ENCODE measurements at places on chromosomes 6 and 20.

- H3K36me3 ChIP-seq: no peaks in the 10 kb centered on the region
- no peak for DNase-seq
- H3K27ac ChIP-seq: no peak within 1 kb of the TSS
- peak within 1 kb of the TSS; percentile 8 for H3K4me3 ChIP-seq
These were observed at the start of gene TREM1 for GRCh38 chr6:41286544-41287346. TSS of gene TREM1 (minus strand) at chr6:41286682. CDS start at chr6:41286655, 27 bp downstream.

- no peaks in the 10 kb centered on the region for H3K4me1 ChIP-seq
- no peak overlapping the region for H3K4me3 ChIP-seq
- DNase-seq: no peak
- H3K36me3 ChIP-seq: peaks cover 10% of the 10 kb centered on the region
These were observed 34.4 kb downstream of the DST start for GRCh38 chr6:56608332-56608731.

GRCh38 chr20:33332905-33333456 is 50.0 kb downstream of the BPIFB1 start:
- no peak for DNase-seq
- no peak overlapping the region for H3K27ac ChIP-seq
- H3K27me3 ChIP-seq: no peaks in the 10 kb centered on the region
- H3K4me1 ChIP-seq: no peaks in the 10 kb centered on the region
- no peaks in the 10 kb centered on the region for H3K36me3 ChIP-seq

GRCh38 chr20:1417273-1417672 is 24.4 kb upstream of the FKBP1A start:
- DNase-seq: no peak
- no peak overlapping the region for H3K4me3 ChIP-seq
- no peaks in the 10 kb centered on the region for H3K4me1 ChIP-seq
- no peak overlapping the region for H3K27ac ChIP-seq
- H3K27me3 ChIP-seq: no peaks in the 10 kb centered on the region

- no peaks in the 10 kb centered on the region for H3K36me3 ChIP-seq
- no peak overlapping the region for H3K27ac ChIP-seq
These were observed 182.5 kb upstream of the JARID2 start for GRCh38 chr6:15063253-15063853.

- H3K4me3 ChIP-seq: no peak overlapping the region
- H3K27ac ChIP-seq: no peak overlapping the region
- H3K27me3 ChIP-seq: no peaks in the 10 kb centered on the region
- H3K36me3 ChIP-seq: no peaks in the 10 kb centered on the region
- DNase-seq: no peak
- no peaks in the 10 kb centered on the region for H3K4me1 ChIP-seq
These were observed 165.0 kb downstream of the MAFB start for GRCh38 chr20:40524071-40524470.

Data from thoracic aorta (tissue), 2 donors.